ENCODE measurements at places on chromosomes 7 and 10.

GRCh38 chr10:86082556-86082955 is 284.0 kb downstream of the GRID1 start:
- DNase-seq: no peak

GRCh38 chr10:73780966-73781365 is 882 bp upstream of the CHCHD1 start:
- DNase-seq: peak; percentile 20

GRCh38 chr7:67947191-67947590 is 950.6 kb downstream of the TYW1 start:
- DNase-seq: no peak

- no peak for DNase-seq
These were observed 60.7 kb downstream of the ZMIZ1 start for GRCh38 chr10:79129361-79129997.

GRCh38 chr7:141218941-141219340 is 145.1 kb downstream of the TMEM178B start:
- no peak for DNase-seq

DNA sequence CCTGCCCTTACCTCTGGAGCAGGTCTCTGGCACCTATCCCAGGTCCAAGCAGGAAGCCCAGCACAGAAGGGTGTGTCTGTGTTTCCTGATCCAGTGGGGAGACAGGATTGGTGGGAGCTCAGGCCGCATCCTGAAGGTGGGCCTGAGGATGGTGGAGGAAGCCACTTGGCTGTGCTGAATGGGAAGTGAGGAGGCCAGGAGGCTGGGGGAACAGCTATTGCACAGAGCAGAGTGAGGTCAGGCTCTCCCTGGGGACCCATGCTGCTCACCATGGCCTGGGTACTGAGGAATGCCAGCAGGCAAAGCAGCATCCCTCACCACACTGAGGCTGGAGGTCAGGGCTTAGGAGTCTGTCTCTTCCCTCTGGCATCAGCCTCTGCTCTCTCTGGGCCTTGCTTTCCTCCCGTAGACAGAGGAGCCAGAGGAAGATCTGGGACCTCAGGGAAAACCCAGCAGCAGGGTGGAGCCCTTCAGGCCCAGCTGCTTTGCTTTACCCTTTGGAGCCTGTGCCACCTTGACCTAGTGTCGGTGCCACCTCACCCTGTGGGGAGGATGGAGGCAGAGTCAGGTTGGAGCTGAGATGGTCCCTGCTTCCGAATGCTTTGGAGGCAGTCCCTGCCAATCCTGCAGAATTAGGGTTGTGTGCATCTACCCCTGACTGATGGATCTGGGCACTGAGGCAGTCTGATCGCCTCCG is 39.0 kb downstream of the CDH23 start:
- no peak for DNase-seq

- DNase-seq: no peak
These were observed 35.3 kb upstream of the CYTH3 start for GRCh38 chr7:6307762-6308161.

GRCh38 chr10:97497572-97498075 is 598 bp downstream of the MMS19 start:
- DNase-seq: peak; percentile 93

DNA sequence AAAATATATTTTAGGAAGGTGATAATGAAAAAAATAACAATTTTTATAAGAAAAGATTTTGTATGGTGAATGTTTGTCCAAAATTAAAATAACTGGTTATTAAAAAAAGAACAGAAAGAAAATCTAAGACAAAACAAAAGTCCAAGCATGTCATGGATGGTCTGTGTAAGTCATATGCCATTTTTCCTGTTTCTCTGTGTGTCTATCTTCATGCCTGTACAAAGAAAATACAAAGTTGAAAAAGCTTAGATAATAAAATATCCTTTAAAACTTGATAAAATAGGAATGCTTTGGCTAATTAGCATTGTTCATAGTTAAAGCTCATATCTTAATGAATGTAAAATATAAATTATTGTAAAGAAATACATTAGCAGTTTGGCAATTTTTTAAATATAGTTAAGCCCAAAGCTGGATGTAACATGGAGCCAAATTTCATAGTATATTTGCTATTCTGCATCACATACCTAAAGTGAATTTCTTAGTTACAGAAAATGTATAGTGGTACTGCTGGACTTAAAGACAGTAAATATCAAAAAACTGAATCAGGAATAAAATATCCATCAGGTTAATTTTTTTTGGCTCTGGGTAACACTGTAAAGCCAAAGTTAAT is 661.1 kb downstream of the PCDH15 start:
- no peak for DNase-seq

GRCh38 chr10:12487366-12487765 is 138.0 kb downstream of the CAMK1D start:
- no peak for DNase-seq
